ENCODE measurements at places on chromosomes 1 and 21. TPM values are rescaled to one million over a fixed set of nuclear protein-coding genes. Genes with fewer than 3 reads are reported as not detected.

PTGFR gene
- not detected for total RNA-seq

DNA sequence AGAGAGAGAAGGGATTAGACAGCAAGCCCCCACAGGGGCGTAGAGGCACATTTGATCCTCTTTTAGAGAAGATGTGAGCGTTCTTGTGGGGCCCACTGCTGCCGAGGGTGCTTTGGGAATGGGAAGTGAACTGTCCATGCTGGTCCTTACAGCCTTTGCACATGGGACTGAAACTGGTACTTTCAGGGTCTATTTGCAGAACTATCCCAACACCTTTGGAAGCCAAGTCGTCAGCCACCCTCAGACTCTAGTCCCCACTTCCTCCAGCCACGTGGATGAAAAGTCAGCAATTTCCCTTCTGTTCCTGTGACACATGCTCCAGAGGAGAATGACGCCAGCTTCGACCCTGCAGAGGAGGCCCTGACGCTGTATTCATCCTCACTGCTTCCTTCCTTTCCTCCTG, 2.6 kb upstream of the RAB7B start:
- no peak overlapping the region for H3K27ac ChIP-seq
- DNase-seq, result no peak
- H3K27me3 ChIP-seq, result no peaks in the 10 kb centered on the region
- H3K4me3 ChIP-seq, result no peak overlapping the region
- H3K36me3 ChIP-seq, result no peaks in the 10 kb centered on the region

CELA2A gene
- total RNA-seq, result not detected

- H3K4me1 ChIP-seq, result no peaks in the 10 kb centered on the region
- no peaks in the 10 kb centered on the region for H3K36me3 ChIP-seq
- H3K27me3 ChIP-seq, result no peaks in the 10 kb centered on the region
- H3K4me3 ChIP-seq, result no peak overlapping the region
- H3K27ac ChIP-seq, result no peak overlapping the region
Measured at GRCh38 chr1:7821282-7821681, 31.6 kb downstream of the UTS2 start.

GRCh38 chr1:215720126-215720525, 153.0 kb downstream of the KCTD3 start:
- H3K27ac ChIP-seq, result no peak overlapping the region
- no peak for DNase-seq
- no peak overlapping the region for H3K4me3 ChIP-seq
- no peaks in the 10 kb centered on the region for H3K4me1 ChIP-seq
- H3K27me3 ChIP-seq, result no peaks in the 10 kb centered on the region

DNA sequence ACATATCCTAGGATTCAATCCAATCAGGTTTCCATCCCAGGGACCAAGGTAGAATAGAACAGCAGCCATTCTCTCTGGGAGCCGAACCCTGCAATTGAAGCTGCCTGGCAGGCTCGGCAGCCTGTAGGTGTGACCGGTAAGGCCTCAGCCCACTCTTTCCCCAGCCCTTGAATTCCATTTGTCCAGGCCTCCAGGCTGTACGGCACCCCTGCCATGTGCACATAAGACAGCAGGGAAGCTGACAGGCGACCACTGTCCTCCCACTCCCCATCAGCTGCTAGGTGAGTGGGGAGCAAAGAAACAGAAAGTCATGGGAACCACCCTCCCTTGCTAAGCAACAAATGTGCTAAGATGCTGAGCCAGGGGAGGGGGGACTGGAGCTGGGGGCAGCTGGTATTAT, 23.0 kb downstream of the OPTC start:
- H3K4me3 ChIP-seq, result no peak overlapping the region
- no peak for DNase-seq
- H3K27ac ChIP-seq, result no peak overlapping the region
- H3K27me3 ChIP-seq, result no peaks in the 10 kb centered on the region
- no peaks in the 10 kb centered on the region for H3K36me3 ChIP-seq

DNA sequence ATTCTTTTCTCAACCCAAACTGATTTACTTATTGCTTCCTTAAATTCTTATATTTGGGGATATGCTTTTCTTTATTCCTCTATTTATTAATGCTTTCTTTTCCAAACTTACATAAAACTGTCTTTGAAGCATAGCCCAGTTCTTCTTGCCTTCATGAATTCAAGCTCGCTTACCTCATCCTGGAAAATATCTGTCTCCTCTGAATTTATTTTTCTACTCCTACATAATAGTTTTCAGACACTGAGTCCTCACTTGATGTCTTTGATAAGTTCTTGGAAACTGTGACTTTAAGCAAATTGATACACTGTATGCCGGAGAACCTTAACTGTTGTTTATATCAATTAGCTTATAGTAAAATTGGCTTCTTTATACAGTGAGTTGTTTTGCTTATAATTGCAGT, 93.8 kb downstream of the ZFYVE9 start:
- no peaks in the 10 kb centered on the region for H3K4me1 ChIP-seq
- H3K27me3 ChIP-seq, result no peaks in the 10 kb centered on the region
- DNase-seq, result no peak
- no peak overlapping the region for H3K27ac ChIP-seq
- H3K4me3 ChIP-seq, result no peak overlapping the region

RPTN gene
- not detected for total RNA-seq

DNA sequence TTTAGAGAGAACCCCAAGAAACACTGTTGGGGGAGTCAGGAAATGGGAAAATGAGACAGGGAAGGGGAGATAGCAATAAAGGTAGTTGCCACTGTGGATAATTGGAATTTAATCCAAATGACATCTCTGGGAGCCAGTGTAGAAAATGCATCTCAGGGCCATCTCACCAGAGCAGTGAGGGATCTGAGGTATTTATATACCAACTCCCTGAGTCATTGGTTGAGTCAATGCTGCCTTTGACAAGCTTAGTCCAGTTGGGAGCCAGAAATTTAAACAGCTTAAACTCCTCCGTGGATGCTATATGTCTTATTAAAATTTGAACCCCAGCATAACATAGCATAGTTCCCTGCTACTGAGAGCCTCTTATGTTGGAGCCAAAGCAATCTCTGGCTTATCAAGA, 140.3 kb downstream of the SLC30A10 start:
- H3K36me3 ChIP-seq, result no peaks in the 10 kb centered on the region
- H3K4me3 ChIP-seq, result no peak overlapping the region
- no peak overlapping the region for H3K27ac ChIP-seq
- no peak for DNase-seq
- no peaks in the 10 kb centered on the region for H3K27me3 ChIP-seq

DNA sequence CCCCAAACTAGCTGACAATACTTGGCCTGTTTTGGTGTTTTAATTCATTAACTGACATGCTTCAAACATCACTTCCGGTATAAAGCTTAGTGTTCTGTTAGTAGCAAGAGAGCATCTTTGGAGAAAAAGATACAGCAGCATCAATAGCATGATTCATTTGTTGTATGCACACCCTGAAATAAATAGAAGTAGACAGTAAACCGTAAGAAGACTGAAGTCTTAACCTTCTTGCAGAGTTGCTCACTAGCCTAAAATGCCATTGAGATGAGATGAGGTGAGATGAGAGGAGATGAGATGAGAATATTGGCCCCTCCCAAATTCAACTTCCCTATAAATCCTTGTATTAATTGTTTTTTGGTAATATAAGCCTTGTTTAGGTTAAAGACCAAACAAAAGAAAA, 108.8 kb downstream of the TNFSF18 start:
- no peak overlapping the region for H3K4me3 ChIP-seq
- H3K36me3 ChIP-seq, result no peaks in the 10 kb centered on the region
- H3K27ac ChIP-seq, result no peak overlapping the region
- H3K27me3 ChIP-seq, result no peaks in the 10 kb centered on the region
- H3K4me1 ChIP-seq, result no peaks in the 10 kb centered on the region

- DNase-seq, result no peak
- H3K27me3 ChIP-seq, result no peaks in the 10 kb centered on the region
- no peaks in the 10 kb centered on the region for H3K4me1 ChIP-seq
- no peaks in the 10 kb centered on the region for H3K36me3 ChIP-seq
Measured at GRCh38 chr1:210681158-210681557, 352.5 kb downstream of the HHAT start.

DNA sequence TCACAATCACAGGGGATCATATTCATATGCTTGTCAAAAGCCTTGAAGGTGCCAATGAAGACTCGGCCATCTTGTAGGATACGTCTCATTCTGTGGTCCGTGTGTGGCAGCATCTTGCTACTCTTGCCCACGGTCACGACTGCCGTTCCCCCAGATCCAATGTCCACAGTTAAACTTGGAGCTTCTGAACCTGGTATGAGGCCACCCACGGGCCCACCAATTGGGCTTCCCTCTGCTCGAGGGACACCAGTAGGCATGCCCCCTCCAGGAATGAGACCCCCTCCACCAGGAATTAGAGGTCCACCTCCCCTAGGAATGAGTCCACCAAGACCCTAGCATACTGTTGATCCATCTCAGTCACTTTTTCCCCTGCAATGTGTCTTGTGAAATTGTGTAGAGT, 39.6 kb downstream of the MORN1 start:
- no peak for DNase-seq
- no peaks in the 10 kb centered on the region for H3K27me3 ChIP-seq
- no peaks in the 10 kb centered on the region for H3K4me1 ChIP-seq
- no peak overlapping the region for H3K27ac ChIP-seq
- H3K36me3 ChIP-seq, result no peaks in the 10 kb centered on the region

- no peak overlapping the region for H3K4me3 ChIP-seq
- DNase-seq, result no peak
- H3K27ac ChIP-seq, result no peak overlapping the region
- no peaks in the 10 kb centered on the region for H3K27me3 ChIP-seq
- no peaks in the 10 kb centered on the region for H3K4me1 ChIP-seq
Measured at GRCh38 chr1:50084389-50084788, 24.3 kb upstream of the ELAVL4 start.

LCA5L gene
- total RNA-seq, result not detected

DNA sequence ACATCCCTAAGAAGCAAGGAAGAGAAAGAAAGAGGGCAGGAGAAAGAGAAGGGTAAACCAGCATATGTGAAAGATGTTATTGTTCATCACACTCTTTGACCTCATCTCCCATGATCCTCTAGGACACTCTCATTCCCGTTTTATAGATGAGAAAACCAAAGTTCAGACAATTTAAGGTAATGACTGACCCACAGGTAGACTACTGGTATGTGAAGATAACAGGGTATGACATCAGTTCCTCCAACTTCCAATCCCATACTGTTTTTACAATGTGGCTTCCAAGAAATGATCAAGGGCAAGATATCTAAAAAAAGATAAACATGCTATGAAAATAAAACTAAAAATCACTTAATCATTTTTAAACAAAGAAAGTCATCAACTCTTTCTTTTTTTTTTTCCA, 95.2 kb upstream of the TNFSF4 start:
- no peak for DNase-seq

DNA sequence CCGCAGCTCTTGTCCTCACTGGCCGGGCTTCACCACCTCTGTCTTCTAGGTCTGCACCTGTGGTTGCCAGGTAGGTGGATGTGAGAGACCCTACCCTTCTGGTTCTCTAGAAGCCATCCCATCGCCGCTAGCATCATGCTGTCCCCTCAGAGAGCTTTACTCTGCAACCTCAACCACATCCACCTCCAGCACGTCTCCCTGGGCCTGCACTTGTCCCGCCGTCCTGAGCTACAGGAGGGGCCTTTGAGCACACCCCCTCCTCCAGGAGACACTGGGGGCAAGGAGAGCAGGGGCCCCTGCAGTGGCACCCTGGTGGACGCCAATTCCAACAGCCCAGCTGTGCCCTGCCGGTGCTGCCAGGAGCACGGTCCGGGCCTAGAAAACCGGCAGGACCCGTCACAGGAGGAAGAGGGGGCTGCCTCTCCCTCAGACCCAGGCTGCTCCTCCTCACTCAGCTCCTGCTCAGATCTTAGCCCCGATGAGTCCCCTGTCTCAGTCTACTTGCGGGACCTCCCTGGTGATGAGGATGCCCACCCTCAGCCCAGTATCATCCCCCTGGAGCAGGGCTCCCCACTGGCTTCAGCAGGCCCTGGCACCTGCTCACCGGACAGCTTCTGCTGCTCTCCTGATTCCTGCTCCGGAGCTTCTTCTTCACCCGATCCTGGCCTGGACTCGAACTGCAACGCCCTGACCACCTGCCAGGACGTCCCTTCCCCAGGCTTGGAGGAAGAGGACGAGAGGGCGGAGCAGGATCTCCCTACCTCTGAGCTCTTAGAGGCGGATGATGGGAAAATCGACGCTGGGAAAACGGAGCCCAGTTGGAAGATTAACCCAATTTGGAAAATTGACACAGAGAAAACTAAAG, 1.2 kb downstream of the RUSC1 start:
- H3K27me3 ChIP-seq, result no peaks in the 10 kb centered on the region
- H3K4me1 ChIP-seq, result peaks cover 12% of the 10 kb centered on the region
- no peak overlapping the region for H3K4me3 ChIP-seq
- H3K27ac ChIP-seq, result no peak overlapping the region

DNA sequence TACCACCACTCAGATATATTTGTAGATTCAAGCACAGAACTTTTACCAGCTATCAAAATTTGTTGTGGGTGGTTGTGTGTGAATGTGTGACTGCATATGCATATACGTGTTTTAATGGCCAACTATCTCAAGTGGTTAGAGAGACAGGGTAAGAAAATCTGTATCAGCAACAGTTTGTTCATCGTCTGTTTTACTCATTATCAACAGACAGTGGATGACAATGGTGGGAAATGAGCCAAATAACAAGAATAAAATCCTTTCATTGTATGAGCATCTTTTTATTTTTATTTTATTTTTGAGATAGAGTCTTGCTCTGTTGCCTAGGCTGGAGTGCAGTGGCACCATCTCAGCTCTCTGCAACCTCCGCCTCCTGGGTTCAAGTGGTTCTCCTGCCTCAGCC, 22.7 kb upstream of the DYNLT5 start:
- no peaks in the 10 kb centered on the region for H3K36me3 ChIP-seq
- DNase-seq, result no peak
- no peaks in the 10 kb centered on the region for H3K4me1 ChIP-seq
- H3K27me3 ChIP-seq, result no peaks in the 10 kb centered on the region
- H3K4me3 ChIP-seq, result no peak overlapping the region

DNA sequence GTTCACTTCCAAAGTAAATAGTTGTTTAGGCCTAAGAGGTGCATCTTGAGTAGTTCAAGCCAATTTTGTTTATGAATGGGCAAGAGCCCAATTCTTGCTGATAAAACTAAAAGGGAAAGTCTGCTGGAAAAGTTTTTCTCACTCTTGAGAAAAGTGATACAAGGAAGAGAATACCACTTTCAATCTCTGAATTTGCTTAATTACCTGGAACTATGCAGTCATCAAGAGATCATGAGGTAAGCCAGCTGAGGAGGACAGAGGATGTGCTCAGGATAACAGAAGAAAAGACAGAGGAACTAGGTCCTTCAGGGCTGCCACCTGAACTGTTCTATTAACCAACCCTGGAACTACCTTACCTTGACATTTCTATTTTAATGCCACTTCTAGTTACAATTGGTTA, 42.2 kb downstream of the ILDR2 start:
- H3K27ac ChIP-seq, result no peak overlapping the region
- no peak for DNase-seq
- no peaks in the 10 kb centered on the region for H3K4me1 ChIP-seq
- H3K36me3 ChIP-seq, result no peaks in the 10 kb centered on the region

KISS1 gene
- not detected for total RNA-seq

DNA sequence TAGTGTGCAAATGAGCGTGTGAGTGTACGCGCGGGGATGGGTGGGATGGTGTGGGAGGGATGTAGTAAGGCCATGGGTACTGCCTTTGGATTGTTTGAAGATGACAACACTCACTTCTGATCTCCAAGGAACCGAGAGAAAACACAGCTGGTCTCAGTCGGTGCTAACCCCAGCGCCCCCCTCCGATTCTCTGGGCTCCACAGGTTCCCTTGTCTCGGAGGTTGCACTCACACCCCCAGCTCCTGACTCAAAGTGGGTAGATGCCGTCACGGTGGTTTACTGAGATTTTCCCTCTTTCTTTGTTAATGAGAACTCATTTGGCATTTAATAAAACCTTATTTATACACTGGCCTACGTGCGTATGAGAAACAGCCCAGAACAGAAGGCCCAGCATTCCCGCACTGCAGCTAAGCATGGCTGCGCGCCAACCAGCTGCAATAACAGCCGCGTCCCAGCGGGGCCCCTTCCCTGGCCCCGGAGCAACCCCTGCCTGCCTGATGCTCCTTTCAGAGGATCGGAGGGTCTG, 25.8 kb downstream of the ABCA4 start:
- H3K4me3 ChIP-seq, result no peak overlapping the region
- no peak overlapping the region for H3K27ac ChIP-seq
- no peaks in the 10 kb centered on the region for H3K27me3 ChIP-seq
- no peak for DNase-seq

Data from naive thymus-derived CD4-positive, alpha-beta T cell (primary cell).